ENCODE measurements at places on chromosomes 16 and 17.

- DNase-seq: no peak
These were observed 19.7 kb downstream of the TMEM11 start for GRCh38 chr17:21194226-21194625.

DNA sequence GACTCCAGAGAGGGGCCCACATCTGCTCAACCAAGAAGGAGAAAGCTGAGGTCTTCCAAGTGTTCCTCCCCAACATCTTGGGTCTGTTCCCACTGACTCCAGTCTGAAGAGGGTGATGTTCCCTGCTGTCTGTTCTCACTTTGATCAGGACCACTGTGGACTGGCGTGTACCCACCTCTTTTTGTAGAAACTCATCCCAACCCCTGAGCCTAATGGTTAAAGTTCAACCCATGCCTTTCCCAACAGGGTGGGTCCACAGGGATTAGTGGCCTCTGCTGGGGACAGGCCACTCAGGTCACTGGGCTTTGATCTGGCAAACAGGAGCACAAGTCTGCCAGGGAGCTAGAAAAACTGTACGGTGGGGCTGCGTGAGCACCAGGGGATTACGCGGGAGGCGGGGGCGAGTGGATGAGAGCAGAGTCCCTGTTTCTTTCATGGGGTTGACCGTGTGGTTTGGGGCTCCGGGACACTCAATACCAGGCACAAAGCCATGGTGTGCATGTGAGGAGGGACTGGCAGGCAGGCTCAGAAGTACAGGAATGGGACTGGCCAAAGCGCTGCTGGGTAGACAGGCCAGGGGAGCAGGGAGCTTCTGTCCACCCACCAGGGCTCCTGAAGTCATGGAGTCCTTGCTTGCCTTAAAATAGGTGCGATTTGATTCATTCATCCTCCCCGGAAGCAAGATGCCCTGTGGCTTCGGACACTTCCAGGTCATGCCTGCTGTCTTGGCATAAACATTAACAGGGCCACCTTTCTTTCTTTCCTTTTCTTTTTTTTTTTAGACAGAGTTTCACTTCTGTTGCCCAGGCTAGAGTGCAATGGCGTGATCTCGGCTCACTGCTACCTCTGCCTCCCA, at the start of gene CA5A:
Gene CA5A, minus strand, starts transcription at position 155 of the 856 bp plus-strand sequence. Its CDS starts 79 bp downstream, at position 76.
- no peak for DNase-seq

GRCh38 chr17:73772107-73772705, 128.0 kb upstream of the SDK2 start:
- DNase-seq: no peak

GRCh38 chr17:57286399-57287105, 30.2 kb downstream of the MSI2 start:
- DNase-seq: no peak

DNA sequence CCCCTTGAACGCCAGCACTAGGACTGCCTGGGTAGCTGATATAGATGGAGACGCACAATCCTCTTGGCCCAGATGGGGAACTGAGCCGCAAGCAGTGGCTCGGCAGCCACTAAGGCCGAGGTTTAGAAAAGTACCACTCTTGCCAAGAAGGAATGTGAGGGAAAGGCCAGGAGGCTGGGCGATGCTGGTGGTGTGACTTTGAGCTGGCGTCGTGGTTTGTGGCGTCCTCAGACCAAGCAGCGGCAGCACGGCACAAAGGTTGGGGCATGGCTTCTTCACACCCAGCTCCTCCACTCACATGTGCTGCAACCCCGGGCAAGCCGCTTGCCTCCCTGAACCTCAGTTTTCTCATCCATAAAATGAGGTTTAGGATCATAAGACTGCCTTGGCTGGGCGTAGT, 15.6 kb downstream of the DCAKD start:
- DNase-seq: no peak

- peak; percentile 96 for DNase-seq
These were observed 31.0 kb upstream of the ARL4D start for GRCh38 chr17:43367737-43368242.

DNA sequence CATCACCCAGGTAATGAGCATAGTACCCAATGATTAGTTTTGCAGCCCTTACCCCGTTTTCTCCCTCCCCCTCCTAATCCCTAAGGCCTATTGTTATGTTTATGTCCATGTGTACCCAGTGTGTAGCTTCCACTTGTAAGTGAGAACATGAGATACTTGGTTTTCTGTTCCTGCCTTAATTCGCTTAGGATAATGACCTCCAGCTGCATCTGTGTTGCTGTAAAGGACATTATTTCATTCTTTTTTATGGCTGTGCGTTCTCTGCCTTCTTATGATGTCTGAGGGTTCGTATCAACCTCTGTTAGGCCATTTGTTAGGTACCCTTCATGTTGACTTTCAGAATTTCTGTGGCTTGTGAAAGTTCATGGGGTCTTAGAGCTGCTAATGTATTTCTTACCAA, 31.0 kb downstream of the CTCF start:
- DNase-seq: no peak

DNA sequence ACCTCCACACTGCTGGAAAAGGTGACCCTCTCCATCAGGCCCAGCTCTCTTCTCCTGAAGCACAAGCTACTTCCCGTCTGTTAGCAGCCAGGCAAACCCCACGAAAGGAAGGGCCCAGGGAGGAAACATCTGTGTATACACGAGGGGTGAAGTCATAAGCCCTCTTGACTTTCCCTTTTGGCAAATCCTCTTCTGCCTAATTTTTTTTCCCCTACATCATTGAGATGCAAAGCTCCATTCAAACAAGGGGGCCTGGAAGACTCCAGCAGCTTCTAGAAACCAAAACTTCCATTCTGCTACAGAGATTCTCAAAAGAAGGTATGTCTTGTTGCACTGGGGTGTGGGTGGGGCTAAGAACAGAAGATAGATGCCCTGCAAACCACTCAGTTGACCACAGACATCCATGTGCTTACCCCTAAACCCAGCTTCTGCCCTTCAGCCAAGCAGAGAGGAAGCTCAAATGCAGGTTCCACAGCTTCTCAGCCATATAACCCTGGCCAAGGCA, 145.6 kb upstream of the RCVRN start:
- peak; percentile 62 for DNase-seq

- DNase-seq: peak; percentile 10
These were observed 106.2 kb downstream of the PHKB start for GRCh38 chr16:47567321-47567720.

- no peak for DNase-seq
These were observed 26.7 kb upstream of the JPT2 start for GRCh38 chr16:1651094-1651973.

GRCh38 chr17:50952013-50952412, 85.9 kb upstream of the TOB1 start:
- peak; percentile 69 for DNase-seq

- no peak for DNase-seq
These were observed 11.2 kb upstream of the NUDT16L1 start for GRCh38 chr16:4682084-4682591.

- DNase-seq: no peak
These were observed 17.4 kb downstream of the LDHD start for GRCh38 chr16:75099075-75099667.

- DNase-seq: no peak
These were observed 38.7 kb upstream of the SLC38A10 start for GRCh38 chr17:81333616-81334368.

- DNase-seq: no peak
These were observed 8.8 kb downstream of the TENT4B start for GRCh38 chr16:50161950-50162349.

- DNase-seq: no peak
These were observed 11.7 kb downstream of the ZG16B start for GRCh38 chr16:2841606-2842339.

DNA sequence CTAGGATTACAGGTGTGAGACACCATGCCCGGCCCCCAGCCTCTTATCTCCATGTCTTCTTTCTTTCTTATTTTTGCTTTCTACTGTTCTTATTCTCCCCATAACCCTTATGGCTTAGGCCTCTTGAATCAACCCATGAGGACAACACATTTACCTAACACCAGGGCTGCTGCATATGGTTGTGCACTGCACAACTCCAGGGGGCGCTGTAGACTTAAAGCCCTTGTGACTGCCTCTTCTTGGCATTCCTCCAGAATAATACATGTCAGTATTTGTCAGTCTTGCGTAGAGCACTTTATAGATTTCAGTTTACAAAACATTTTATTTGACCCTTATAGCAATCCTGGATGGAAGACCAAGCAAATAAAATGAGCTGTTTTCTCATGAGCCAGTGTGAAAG, 225.0 kb upstream of the SALL1 start:
- no peak for DNase-seq

DNA sequence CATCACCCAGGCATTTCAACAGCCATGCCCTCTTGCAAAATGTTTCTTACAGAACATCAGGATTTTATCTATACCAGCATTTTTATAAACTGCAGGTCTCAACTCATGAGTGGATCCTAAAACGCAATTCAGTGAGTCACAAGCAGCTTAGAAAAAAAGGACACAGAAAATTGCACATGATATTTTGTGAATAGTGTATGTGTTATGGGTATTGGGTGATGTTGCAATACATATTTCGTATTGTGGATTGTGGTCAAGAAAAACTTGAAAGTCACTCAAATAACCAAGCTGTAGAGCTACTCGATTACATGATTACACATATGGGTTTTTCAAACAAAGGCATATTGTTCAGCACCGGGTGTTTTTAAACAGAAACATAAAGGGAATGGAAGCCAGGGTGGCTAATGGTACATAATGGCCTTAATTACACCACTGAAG, 1.4 kb downstream of the WIPI1 start:
- DNase-seq: peak; percentile 74

DNA sequence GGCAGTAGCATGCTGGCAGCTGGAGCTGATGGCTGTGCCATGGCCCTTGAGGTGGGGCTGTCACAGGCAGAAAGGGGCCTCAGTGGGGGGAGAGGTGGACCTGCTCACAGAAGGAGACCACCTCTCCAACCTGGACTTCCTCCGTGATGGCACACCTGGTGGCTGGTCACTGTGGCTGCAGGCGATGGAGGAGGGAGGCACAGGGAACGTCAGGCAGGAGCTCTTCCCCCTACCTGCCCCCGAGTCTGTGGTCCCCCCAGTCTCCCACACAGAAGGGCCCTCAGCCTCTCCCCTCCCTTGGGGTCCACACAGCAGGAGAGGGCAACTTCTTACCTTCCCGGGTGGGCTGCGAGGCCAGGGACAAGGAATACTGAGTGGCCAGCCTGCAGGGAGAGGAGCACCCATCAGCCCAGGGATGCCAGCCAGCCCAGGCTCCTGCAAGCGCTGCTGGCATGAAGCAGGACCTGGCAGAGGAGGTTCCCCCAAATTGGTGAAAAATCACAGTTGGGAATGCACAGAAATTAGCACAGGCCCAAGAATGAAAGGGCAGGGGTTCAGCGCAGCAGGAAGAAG, 96.5 kb downstream of the GOSR1 start:
- no peak for DNase-seq

DNA sequence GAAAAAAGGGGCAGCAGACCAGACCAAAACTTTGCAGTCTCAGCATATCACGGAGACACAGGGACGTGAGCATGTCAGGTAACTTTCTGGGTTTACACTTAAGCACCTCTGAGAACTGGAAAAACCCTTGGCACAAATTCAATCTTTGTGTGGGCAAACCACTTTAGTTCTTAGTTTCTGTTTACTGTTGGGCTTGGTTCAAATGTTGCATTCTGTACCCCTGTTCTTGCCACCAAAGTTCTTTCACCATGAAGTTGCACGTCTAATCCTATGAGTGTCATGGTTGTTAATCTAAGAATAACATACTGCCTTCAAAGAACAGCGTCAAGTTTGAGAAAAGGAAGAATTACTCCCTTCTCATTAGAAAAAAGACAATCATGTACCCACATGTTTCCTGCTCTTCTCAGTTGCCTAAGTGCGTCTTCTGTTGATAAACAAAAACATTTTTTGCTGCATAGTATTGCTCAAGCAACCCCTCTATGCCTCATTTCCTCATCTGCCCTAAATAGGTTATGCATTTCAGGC, 11.6 kb downstream of the KRT33A start:
- DNase-seq: peak; percentile 6

DNA sequence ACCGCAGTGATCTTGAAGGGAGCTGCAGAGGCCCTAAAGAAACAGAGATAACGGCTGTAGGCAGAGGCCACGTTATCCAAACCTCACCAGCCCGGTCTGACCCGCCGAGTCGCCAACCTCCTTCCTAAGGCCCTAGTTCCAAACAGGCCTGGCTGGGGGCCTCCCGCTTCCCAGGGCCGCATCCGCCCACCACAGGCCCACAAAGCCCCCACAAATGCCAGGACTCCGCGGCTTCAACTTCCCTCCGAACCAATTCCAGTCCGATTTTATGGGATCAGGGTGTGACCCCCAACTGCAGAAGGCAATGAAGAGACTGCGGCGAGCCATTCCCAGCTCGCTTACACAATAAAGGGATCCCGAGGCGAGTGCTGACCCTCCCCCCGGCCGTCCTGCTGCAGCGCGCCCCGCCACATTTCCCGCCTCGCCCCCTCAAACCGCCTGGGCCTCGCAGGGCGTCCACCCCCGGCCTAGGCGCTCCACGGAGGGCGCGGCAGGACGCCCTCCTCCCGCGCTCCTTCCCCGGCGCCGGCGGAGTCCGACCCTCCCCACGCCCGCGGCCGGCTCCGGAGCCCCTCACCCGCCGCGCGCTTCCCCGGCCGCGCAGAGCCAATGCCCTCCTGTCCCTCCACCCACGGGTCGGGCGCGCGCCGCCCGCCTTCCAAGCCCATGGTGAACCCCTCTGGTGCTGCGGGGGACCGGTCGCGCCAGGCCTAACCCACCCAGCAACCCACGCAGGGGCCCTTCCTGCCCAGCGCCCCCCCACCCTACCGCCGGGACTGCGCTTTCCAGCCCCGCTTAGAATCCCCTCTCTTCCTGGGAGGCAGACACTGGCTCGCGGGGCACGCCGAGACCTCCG, 926 bp downstream of the MYH10 start:
- peak; percentile 90 for DNase-seq

GRCh38 chr16:58459344-58460218, 40.4 kb upstream of the NDRG4 start:
- peak; percentile 18 for DNase-seq

DNA sequence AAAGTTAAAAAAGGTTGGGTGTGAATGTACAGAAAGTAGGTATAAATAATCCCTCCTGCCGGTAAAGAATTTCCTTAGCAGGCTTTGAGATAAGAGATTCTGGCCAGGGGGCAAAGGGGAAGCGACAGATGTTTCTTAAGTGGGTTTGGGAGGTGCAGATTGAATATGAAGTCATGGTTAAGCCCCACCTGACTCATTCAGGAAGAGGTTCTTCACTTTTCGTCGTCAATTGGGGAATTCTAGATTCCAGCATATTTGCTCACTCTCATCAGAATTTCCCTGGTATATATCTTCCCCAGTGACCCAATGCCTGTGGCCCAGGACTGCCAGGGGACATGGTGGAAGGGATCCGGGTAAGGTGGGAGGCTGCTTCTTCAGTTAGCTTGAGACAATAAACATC, 127.8 kb downstream of the CPPED1 start:
- peak; percentile 46 for DNase-seq
